ENCODE measurements at places on chromosomes 6 and 20.

DNA sequence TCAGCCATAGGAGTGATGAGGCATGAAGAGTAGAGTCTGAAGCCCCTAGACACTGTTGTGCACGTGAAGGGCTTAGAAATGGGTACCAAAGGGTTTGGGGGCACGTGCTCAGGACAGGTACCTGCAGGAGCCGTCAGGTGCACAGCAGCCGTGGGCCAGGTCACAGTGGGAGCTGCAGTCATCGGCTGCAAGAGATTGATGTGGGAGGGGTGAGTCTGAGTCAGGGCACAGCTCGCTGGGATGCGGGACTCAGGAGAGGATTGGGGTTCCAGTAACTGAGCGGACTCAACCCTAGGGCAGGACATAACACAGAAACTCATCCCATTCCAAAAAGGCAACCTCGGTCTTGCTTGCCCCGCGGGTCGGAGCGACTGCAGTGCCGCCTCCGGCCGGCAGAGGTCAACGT is 1.1 kb downstream of the DLK2 start:
- DNase-seq = peak; percentile 43

DNA sequence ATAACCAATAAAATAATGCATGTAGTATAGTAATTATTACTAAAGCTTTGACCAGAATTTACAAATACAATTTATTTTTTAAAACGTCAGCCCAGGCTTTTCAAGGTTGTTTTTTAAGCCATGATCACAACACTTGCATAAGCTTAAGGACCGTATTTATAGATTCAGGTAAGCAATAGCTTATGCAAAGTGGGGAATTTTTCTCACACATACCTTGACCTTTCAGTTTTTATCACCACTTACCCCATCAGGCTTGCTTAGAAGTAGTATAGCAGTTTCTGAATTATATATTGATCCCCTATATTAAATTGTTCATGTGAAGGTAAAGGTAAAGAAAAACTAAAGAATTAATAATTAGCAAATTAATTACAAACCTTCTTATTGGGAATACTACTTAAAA is 232.3 kb upstream of the FKBP1C start:
- no peak for DNase-seq

- DNase-seq = no peak
These were observed 74.5 kb upstream of the MRPS10 start for GRCh38 chr6:42292004-42292740.

GRCh38 chr6:15434263-15434662 is 188.4 kb downstream of the JARID2 start:
- DNase-seq = no peak

DNA sequence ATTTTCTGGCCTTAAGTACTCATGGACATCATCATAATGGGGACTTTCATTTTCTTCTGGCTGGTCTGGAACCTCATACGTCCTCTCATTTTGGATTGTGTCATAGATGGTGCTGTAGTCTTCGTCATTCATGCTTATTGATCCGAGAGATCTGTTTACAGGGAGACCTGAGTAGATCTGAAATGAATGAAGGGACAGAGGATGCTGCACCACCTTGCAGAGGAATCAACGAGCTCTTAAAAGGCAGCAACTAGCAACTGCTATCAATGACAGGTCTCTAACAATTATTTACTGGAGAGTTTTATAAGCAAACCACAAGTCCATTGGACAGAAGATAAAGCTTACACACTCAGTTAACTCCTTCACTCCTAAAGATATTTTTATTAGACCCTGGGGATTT is 49.7 kb upstream of the ENPP4 start:
- no peak for DNase-seq

DNA sequence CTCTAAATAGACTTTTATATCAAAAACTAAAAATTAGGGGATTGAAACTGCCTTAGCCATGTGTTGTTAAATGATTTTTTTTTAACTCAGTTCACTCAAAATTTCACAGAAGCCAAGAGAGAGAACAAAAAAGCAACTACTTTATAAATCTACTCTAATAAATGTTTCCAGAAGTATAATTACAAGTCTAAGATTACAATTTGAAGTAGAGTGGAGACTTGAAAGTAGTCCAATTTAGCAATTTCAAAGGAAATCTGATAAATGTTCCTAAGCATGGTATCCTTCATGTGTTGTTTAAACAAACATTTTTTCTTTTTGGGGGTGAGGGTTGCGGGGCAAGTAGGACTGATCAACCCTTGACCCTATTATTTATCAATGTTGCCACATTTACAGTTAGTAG is 72.6 kb downstream of the PHIP start:
- DNase-seq = no peak

GRCh38 chr6:134201716-134202115 is 116.2 kb downstream of the SGK1 start:
- no peak for DNase-seq

- no peak for DNase-seq
These were observed 183.2 kb downstream of the SIM1 start for GRCh38 chr6:100281471-100281901.

- DNase-seq = no peak
These were observed 529.0 kb downstream of the TBC1D32 start for GRCh38 chr6:120805276-120805675.

- DNase-seq = no peak
These were observed 37.3 kb downstream of the MRS2 start for GRCh38 chr6:24439858-24440539.

- DNase-seq = no peak
These were observed 93.4 kb upstream of the PTPRT start for GRCh38 chr20:43283126-43283525.

GRCh38 chr6:4781426-4781825 is 5.2 kb downstream of the CDYL start:
- DNase-seq = no peak

DNA sequence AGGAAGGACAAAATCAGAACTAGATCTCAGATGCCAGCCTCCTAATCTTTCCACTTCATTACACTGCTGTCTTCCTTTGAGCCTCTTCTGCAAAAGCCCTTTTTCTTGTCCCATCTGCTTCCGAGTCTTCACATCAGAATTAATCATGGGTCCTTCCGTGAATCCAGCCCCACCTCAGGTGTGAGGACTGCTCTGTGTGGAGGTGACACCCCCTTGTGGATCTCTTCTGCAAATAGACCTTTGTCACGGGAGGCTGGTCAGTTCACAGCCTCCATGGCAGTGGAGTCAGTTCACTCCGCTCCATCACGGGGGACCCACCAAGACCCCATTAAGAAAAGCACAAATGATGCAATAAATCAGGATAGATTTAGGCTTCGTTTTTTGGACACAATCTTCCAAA is 171.1 kb downstream of the ADAT2 start:
- no peak for DNase-seq

GRCh38 chr20:42721923-42722322 is 467.8 kb downstream of the PTPRT start:
- DNase-seq = no peak

GRCh38 chr20:38791940-38792339 is 13.6 kb upstream of the PPP1R16B start:
- no peak for DNase-seq

DNA sequence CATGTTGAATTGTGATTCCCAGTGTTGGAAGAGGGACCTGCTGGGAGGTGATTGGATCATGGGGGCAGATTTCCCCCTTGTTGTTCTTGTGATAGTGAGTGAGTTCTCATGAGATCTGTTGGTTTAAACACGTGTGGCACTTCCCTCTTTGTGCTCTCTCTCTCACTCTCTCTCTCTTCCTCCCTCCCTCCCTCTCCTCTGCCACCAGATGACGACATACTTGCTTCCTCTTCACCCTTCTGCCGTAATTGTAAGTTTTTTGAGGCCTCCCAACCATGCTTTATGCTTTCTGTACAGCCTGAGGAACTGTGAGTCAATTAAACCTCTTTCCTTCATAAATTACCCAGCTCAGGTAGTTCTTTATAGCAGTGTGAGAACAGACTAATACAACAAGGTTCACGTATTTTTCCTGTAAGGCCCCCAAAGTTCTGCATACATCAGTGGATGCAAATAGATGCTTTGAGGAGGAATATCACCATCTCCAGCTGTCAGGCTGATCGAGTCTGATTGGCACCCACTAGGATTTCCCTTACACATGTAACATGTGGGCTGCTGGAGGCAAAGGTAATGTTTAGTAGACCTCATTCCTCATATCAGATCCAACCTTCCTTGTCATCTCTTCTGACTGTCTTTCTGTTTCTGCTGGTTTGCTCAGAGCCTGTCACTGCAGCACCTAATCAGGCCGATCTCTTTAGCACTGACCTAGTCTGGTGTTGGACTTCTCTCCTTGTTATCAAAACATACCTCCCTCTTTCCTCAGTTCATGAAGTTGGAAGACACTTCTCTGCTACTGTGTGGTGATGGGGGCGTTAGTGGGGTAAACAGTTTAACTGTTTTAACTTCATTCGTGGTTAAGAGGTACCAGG is 54.3 kb upstream of the BACH2 start:
- peak; percentile 1 for DNase-seq

- DNase-seq = no peak
These were observed at the start of gene GATA5 for GRCh38 chr20:62475772-62476055. Gene GATA5, minus strand, starts transcription at chr20:62475995. Its CDS starts 474 bp downstream, at chr20:62475521.

DNA sequence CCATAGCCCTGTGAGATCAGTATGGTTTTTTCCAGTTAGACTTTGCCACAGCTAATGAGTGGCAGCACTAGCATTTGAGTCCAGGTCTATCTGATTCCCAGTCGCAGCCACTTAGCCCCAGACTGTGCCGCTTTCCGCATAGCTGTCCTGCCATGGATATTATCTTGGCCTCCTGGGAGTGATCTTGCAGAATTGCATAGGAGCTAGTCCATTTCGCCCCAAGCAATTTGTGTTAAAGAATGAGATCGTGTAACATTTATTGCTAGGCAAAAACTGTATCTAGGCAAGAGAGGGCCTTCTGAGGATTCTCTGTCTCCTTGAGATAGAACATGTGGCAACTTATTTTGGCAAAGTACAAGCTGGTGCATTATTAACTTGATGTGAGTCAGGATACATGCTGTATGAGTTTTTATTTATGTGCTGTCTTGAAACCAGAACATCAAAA is 74.2 kb downstream of the EZR start:
- no peak for DNase-seq

DNA sequence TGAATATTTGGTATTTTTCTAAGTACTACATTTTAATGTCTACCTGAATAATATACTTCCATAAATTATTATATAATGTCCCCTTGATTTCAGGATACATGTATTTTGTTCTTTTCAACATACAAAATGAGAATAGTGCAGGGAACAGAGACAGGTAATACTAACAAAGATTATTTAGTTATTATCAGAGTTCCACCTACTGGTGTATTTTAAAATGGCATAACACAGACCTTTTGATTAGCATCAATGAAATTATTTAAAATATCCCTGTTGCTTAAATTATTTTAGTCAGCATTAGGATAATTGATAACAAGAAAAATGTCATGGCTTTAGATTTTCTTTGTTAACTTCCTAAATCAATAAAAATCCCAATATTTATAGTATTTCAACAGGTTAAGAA is 184.0 kb downstream of the PRDM13 start:
- no peak for DNase-seq

GRCh38 chr6:43944908-43945767 is 175.1 kb downstream of the VEGFA start:
- DNase-seq = no peak

DNA sequence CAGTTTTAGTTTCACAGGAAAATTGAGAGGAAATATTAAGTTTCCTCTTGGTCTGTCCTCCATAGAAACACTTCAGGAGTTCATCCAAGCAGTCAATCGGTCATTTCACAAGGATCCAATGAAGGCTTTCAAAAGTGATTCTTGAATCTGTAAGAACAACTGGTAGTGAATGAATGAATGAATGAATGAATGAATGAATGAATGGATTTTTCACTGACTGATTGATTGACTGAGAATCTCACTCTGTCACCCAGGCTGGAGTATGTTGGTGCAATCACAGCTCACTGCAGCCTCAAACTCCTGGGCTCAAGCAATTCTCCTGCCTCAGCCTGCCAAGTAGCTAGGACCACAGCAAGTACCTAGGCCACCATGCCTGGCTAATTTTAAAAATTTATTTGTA is 39.4 kb upstream of the TAF8 start:
- no peak for DNase-seq

GRCh38 chr20:41960166-41960565 is 342.0 kb upstream of the CHD6 start:
- DNase-seq = no peak

GRCh38 chr20:24871480-24872213 is 77.4 kb upstream of the CST7 start:
- no peak for DNase-seq

DNA sequence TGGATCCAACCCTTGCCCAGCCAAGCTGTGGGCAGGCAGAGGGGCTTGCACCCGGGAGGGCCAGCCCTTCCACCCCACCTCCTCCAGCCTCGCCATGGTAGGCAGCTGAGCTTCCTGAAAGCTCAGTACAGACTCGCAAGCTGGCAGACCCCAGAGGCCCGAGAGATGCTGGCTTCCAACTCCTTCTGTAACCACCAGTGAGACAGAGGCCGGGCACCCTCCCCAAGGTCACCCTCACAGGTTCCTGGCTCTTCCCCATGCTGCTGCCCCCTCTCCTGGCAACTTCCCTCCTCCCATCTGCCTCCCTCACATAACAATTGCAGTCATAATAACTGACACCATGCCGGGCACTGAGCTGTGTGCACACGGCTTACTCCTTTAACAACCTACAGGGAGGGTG is 26.2 kb upstream of the NOL4L start:
- no peak for DNase-seq

DNA sequence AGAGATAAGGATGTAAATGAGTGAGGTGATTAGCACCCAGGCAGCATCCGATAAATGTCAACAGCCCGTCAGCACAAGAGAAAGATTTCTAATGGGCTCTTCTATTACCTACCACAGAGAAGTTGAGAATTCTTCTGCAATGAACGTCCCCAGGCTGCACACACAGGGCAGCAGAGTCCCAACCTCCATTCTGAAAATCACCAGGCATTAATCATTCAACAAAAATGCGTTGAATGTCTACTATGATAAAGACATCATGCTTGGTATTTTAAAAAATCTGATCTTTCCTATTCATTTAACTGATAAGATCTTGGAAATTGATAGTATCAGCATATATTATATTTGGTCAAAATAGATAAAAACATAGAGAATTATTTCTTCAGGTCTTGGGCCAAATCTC is 59.5 kb upstream of the VGLL2 start:
- no peak for DNase-seq

DNA sequence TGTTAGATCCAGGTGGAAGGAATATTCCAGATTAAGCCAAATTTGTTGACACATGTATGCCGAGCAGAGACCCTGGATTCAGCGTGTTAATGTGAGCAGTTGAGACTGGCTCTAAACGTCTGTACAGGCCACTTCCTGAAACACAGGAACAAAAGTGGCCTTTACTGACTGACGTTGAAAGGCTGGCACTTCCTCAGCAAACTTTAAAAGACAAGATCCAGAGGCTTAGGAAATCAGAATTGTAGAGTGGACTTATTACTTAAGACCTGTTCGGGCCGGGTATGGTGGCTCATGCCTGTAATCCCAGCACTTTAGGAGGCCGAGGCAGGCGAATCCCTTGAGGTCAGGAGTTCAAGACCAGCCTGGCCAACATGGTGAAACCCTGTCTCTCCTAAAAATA is 125.7 kb upstream of the ARID1B start:
- DNase-seq = no peak
